Amygdala (tissue), 56 donors: ENCODE measurements at places on chromosomes 13 and 19.

GRCh38 chr13:42539670-42540069 lies 34.3 kb upstream of the TNFSF11 start:
- no peak for DNase-seq

DNA sequence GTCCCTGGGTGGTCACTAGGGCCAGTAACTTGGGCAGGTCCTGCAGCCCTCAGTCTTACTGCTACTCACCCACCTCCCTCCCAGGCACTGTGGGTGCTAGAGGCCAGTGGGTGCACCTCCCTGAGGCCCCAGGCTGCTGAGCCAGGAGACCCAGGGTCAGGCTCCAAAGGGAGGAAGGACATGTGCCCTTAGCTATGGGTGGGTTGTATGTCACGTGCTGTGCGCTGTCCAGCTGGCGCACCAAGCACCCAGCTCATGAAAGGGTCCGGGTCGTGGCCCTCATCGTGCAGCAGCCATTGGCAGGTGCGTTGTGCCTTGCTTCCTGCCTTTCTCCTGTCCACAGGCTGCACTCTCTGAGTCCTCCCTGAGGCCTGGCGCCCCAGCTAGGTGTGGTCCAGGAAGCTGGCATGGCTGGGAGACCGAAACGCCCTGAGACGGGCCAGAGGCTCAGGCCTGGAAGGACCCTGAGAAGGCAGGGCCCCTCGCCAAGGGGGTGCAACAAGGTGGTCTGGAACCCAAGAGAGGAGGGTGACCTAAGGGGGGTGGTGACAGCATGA lies 47.0 kb upstream of the KCTD15 start:
- DNase-seq = no peak

- DNase-seq = no peak
These were observed 10.0 kb downstream of the POLR1D start for GRCh38 chr13:27631665-27632064.

DNA sequence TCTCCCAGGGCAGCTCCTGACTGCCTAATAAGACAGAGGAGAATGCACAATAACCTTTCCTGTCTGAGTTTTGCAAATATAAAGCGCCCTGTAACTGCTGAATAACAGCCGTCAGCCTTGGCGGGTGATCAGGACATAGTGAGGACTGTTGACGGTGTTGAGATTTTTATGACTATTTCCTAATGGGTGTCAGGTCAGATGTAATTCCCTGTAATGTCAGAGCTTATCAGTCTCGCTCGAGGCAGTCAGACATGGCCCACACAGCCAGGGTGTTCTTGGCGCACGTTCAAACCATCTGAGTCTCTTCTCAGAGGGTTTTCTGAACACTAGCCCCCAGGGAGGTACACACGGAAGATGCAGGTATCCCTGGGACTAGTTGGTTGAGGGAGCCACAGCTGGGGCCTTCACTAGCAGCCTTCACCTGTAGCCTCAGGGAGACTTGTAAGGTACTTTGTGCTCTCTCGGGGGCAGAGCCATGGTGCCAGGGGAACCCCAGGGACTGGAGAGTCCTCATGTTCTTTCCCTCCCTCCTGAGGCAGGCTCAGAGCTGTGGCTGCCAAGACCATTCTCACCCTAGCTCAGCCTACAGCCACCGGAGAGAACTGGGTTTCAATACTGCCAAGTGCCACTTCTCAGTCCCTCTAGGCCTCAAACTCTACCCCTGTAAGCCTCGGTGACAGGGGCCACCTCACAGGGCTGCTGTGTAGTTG lies 213.1 kb downstream of the UQCRFS1 start:
- DNase-seq = no peak

DNA sequence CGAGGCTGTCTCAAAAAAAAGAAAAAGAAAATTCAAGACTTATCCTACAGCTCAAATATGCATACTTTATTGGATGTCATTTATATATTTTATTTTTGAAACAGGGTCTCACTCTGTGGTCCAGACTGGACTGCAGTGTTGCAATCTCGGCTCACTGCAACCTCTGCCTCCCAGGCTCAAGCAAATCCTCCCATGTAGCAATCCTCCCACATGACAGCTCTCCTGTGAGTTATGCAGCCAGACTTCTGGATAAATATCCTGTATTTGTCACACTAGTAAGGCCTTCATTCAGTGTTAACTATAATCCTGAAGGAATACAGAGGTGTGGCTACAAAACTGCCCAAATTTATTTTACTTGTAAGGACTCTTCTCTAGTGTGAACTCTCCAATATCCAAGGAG lies 7.2 kb downstream of the ZNF552 start:
- no peak for DNase-seq

DNA sequence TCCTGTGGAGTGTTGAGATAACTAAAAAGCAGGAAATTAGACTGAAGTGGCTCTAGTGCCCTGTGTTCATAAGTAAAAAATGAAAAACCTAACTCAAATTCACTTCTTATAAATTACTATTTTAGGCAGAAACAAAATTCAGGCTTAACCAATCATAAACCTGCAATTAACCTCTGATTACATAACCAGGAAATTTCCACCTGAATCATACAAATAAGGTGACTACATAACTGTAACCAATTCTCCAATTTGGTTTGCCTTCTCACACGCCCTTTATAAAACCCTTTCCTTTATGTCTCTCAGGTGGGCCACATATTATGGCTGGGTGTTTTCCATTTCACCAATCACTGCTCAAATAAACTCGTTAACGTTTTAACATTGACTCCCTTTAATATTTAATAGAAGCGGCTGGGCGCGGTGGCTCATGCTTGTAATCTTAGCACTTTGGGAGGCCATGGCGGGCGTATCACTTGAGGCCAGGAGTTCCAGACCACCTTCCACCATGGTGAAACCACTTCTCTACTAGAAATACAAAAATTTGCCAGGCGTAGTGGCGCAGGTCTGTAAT lies 22.9 kb upstream of the ZNF724 start:
- DNase-seq = no peak

DNA sequence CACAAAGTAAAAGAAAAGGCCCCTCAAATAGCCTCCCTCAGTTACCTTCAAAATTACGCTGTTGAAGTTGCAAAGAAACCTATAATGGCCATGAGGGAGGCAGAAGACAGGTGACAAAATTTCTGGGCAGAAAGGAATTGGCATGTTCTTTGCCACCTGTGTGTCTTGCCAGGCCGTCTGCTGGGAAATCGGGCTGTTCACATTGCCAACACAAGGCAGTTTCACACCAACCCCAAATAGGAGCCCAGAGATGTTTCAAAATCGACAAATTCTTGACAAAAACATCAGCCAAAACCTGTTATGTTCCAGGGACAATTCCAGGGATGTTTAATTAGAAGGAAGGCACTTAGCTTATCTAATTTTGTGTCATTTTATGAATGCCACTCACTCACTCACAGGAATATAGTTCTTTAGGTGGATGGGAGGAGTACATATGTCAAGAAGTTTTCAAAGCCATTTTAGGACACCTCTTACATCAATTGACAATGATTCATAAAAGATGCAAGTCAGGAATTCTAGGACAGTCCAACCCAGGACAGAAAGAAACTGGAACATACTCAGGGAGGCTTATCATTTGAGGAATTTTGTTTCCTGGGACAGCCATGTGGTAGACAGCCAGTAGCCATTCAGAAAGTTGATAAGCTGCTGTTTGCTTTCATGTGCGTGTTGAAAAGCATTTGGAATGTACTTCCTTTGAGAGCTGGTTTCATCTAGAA lies 164.5 kb downstream of the RGCC start:
- no peak for DNase-seq

- DNase-seq = no peak
These were observed 2.8 kb upstream of the MKNK2 start for GRCh38 chr19:2053601-2054389.
